ENCODE measurements at places on chromosomes 1 and 21.

DNA sequence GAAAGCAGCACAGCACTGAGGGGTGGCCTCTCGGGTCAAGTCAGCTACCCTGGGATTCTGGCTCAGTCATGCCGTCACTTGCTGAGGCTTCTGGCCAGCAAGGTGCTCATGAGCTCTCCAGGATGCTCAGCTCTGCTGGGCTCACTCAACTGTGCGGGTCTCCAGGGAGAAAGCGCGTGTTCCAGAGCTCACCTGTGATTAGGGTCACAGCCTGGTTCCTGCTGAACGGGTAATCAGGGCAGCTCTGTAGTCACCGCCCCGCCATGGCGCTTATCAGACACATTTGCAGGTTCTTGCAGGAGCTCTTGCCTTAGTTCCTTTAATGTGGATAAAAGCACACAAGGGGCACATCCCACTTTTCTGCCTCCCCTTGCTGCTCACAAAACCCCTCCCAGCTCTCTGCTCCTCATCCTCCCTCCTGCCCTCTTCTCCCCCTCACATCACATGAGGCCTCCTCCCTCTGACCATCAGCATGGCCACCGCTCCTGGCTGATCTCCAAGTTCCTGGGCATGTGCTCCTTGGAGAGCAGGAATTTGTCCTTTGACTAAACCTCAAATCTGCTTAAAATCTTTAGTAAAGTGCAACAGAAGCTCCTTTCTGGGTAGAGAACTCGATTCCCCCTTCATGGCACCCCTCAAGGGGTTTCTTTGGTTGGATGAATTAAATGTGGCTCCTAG, 2.0 kb downstream of the PCP4 start:
- no peak for DNase-seq

DNA sequence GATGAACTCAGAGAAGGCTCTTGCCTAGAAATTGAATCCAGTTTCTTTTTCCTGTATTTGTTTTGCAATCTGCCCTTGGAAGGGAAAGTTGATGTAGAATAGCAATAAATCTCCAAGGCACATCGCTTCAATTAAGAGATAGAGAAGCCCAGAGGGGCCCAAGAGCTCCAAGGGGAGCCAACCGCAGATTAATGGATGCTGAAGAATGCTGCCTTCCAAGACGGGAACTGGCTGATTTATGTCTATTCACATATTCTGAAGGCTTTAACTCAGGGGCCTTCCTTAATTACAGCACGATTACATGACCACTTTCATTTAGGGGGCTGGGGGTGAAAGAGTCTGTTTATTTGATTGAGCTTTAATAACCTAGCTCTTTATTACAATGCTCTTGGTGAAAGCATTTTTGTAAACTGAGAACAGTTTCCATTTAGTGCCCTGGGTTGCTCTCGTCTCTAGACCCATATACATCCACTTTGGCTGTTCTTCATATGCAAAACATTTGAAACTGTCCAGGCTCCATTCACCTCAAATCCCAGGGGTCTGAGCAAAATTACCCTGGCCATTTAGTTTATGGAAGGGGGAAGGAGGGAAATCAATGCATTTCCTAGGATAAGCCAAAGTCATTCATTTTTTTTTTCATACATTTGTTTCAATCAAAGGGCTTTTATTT, 87.4 kb upstream of the CLDN14 start:
- no peak for DNase-seq

DNA sequence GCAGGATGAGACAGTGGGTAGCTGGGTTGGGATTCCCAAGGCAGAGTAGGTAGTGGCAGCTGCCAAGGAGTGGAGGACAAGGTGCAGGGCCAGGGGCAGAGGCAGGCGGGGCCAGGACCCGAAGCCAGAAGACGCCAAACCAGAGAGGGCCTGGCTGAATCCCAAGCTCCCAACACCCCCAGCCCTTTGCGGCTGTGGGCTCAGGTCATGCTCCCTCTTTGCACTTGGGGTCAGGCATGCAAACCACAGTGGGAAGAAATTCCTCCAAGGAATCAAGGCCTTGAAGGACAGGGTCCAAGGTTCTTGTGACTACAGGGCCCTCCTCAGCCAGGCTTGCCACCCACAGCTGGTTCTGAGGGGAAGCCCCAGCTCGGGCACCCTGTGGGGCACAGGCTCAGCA, 6.2 kb downstream of the C1orf210 start:
- no peak for DNase-seq

GRCh38 chr1:19859876-19860275, 22.3 kb upstream of the OTUD3 start:
- no peak for DNase-seq

DNA sequence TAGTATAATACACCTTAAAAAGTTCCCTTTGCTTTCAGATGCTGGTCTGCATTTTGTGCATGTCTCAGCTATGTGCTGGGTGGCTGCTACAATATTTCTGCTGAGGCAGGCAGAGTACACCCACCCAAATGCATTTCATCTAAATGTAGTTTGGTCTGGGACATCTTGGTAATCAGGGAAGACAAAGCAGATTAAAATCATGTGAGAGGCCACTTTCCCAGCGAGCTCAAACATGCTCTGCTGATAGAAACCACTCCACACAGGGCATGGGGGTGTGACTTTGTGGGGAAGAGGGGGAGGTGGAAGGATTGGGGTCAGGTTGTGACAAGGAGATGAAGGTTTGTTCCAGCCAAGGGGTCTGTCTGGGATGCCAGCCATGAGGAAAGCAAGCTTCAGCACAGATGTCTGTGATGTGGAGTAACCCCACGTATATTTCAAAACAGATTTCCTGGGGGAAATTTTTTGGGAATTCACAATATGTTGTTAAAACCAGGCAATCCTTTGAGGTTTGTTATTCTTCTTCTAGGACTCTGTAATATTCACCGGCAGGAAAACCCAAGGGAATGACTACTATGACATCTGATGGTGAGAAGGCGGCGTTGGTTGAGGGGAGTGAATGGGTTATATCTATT, 255.1 kb upstream of the FGGY start:
- DNase-seq = no peak
